ENCODE measurements at places on chromosomes 4 and X. TPM values are rescaled to one million over a fixed set of nuclear protein-coding genes. Genes with fewer than 3 reads are reported as not detected.

BEX5 gene
- 0.92 TPM for total RNA-seq

RBM46 gene
- not detected for total RNA-seq

RASL11B gene
- total RNA-seq = 2.5 TPM

REELD1 gene
- not detected for total RNA-seq

CCKAR gene
- not detected for total RNA-seq

PRRG1 gene
- total RNA-seq = 12.6 TPM

OPRPN gene
- total RNA-seq = not detected

TLR3 gene
- total RNA-seq = 6.9 TPM

ADH1B gene
- not detected for total RNA-seq

SYN1 gene
- total RNA-seq = 0.71 TPM

KLF8 gene
- total RNA-seq = 4.7 TPM

DUSP21 gene
- not detected for total RNA-seq

UGT2B17 gene
- not detected for total RNA-seq

GRIA2 gene
- total RNA-seq = not detected
